ENCODE measurements at places on chromosomes 12 and 14.

GRCh38 chr12:49873361-49873934 is 30.3 kb downstream of the FAIM2 start:
- DNase-seq, result no peak

GRCh38 chr12:111635524-111635923 is 36.4 kb upstream of the ATXN2 start:
- no peak for DNase-seq

- DNase-seq, result no peak
These were observed 63.1 kb downstream of the RASSF8 start for GRCh38 chr12:26021534-26021933.

GRCh38 chr14:75295061-75295461 is 16.4 kb downstream of the FOS start:
- no peak for DNase-seq

DNA sequence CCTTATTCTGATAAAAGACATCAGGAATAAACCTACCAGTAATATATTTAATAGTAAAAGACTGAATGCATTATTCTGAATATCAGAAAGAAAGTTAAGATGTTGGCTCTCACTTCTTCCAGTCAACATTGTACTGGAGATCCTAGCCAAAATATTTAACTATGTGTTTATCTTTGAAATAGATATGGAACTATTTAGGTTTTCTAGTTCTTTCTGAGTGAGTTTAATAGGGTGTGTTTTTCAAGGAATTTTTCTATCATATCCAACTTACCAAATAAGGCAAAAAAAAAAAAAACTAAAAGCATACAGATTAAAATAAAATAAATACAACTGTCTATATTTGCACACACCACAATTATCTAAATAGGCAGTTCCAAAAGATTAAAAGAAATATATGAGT is 478.9 kb upstream of the LMO3 start:
- no peak for DNase-seq

DNA sequence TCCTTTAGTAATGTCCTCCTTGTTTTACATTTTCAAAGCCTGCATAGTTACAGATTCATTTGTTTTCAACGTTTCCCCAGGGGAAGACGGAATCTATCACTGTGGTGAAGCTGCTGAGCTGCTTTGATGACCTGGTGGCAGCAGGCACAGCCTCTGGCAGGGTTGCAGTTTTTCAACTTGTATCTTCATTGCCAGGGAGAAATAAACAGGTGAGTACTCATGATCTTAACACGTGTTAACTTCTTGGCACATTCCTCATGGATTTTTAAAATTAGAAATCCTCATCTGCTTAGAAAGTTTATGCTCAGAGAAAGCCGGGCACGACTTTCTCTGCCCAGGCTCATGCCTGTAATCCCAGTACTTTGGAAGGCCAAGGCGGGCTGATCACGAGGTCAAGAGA is 44.5 kb downstream of the TECPR2 start:
- DNase-seq, result no peak

- no peak for DNase-seq
These were observed 310.1 kb downstream of the ETNK1 start for GRCh38 chr12:22935090-22935489.

- no peak for DNase-seq
These were observed 438.8 kb upstream of the USP15 start for GRCh38 chr12:61821381-61821780.

GRCh38 chr14:84688297-84689025 is 841.5 kb upstream of the FLRT2 start:
- no peak for DNase-seq

GRCh38 chr14:102493096-102493495 is 16.5 kb downstream of the ANKRD9 start:
- DNase-seq, result no peak

- no peak for DNase-seq
These were observed 352.8 kb downstream of the APAF1 start for GRCh38 chr12:98997899-98998298.
